WTC11 (cell line): ENCODE measurements at places on chromosomes 13 and 19. TPM values are rescaled to one million over a fixed set of nuclear protein-coding genes. Genes with fewer than 3 reads are reported as not detected.

Gene ZNF69
- 24.5 to 28.7 TPM (median 24.6 TPM) in 3 replicates for total RNA-seq

Gene APOE
- total RNA-seq = 815 to 837 TPM (median 824 TPM) in 3 replicates

Gene SYCN
- total RNA-seq = 0.37 to 1.1 TPM (median 0.77 TPM) in 3 replicates

Gene CNN1
- 16.0 to 18.0 TPM (median 17.4 TPM) in 3 replicates for total RNA-seq

Gene CRB3
- total RNA-seq = 29.9 to 36.5 TPM (median 32.2 TPM) in 3 replicates

Gene OR10H1
- not detected in 3 replicates for total RNA-seq

Gene SIGLEC14
- not detected in 3 replicates for total RNA-seq

Gene ZNF443
- total RNA-seq = 7.0 to 8.0 TPM (median 7.1 TPM) in 3 replicates

Gene TEKTIP1
- total RNA-seq = 3.3 to 6.3 TPM (median 4.7 TPM) in 3 replicates

Gene MTUS2
- 0.18 to 0.25 TPM (median 0.22 TPM) in 3 replicates for total RNA-seq

Gene ZNF506
- total RNA-seq = 15.7 to 20.8 TPM (median 17.9 TPM) in 3 replicates

Gene CNN2
- 387 to 391 TPM (median 390 TPM) in 3 replicates for total RNA-seq

Gene TMEM86B
- total RNA-seq = 3.5 to 4.2 TPM (median 4.1 TPM) in 3 replicates

Gene SEMA6B
- 45.1 to 52.1 TPM (median 49.1 TPM) in 3 replicates for total RNA-seq

Gene NLRP11
- not detected in 3 replicates for total RNA-seq

Gene CLC
- total RNA-seq = not detected in 3 replicates

Gene FGF9
- total RNA-seq = 0.25 to 0.27 TPM (median 0.26 TPM) in 3 replicates

Gene DLL3
- total RNA-seq = 16.4 to 23.9 TPM (median 21.6 TPM) in 3 replicates

Gene CKM
- total RNA-seq = not detected in 3 replicates

Gene FLT3LG
- total RNA-seq = 2.9 to 5.3 TPM (median 3.6 TPM) in 3 replicates

Gene USPL1
- 14.3 to 15.9 TPM (median 15.4 TPM) in 3 replicates for total RNA-seq

Gene SLAIN1
- 29.7 to 33.1 TPM (median 32.0 TPM) in 3 replicates for total RNA-seq

Gene SMIM24
- total RNA-seq = 2.8 to 9.9 TPM (median 7.4 TPM) in 3 replicates

Gene UNC13A
- 40.7 to 42.9 TPM (median 41.1 TPM) in 3 replicates for total RNA-seq

Gene COMP
- total RNA-seq = 0.13 to 0.18 TPM (median 0.16 TPM) in 3 replicates

Gene ZNF729
- not detected in 3 replicates for total RNA-seq

Gene ZNF554
- total RNA-seq = 5.7 to 6.2 TPM (median 6.1 TPM) in 3 replicates

Gene N4BP2L1
- 3.8 to 5.3 TPM (median 3.8 TPM) in 3 replicates for total RNA-seq

Gene FFAR2
- not detected in 3 replicates for total RNA-seq

Gene MBOAT7
- total RNA-seq = 109 to 126 TPM (median 113 TPM) in 3 replicates

Gene CYP4F8
- total RNA-seq = not detected in 3 replicates

Gene CLDN10
- total RNA-seq = 24.7 to 29.6 TPM (median 29.5 TPM) in 3 replicates

Gene CERS1
- total RNA-seq = 14.7 to 24.5 TPM (median 22.6 TPM) in 3 replicates

Gene CKAP2
- 53.0 to 59.0 TPM (median 56.0 TPM) in 3 replicates for total RNA-seq

Gene KLK12
- total RNA-seq = not detected in 3 replicates

Gene PRR19
- total RNA-seq = 3.6 to 5.0 TPM (median 3.7 TPM) in 3 replicates

Gene SHISA7
- total RNA-seq = 0.79 to 0.94 TPM (median 0.87 TPM) in 3 replicates

Gene NCLN
- 99.9 to 113 TPM (median 105 TPM) in 3 replicates for total RNA-seq

Gene MBD3L3
- not detected in 3 replicates for total RNA-seq

Gene CRTC1
- 12.3 to 17.0 TPM (median 16.3 TPM) in 3 replicates for total RNA-seq

Gene NMRK2
- 50.4 to 61.9 TPM (median 51.1 TPM) in 3 replicates for total RNA-seq

Gene CDC42EP5
- total RNA-seq = 11.5 to 19.8 TPM (median 18.3 TPM) in 3 replicates

Gene THSD8
- total RNA-seq = 30.1 to 50.2 TPM (median 47.0 TPM) in 3 replicates

Gene ZNF432
- total RNA-seq = 8.4 to 10.3 TPM (median 8.9 TPM) in 3 replicates

Gene PALM3
- total RNA-seq = 25.9 to 31.1 TPM (median 28.6 TPM) in 3 replicates

Gene PRTN3
- total RNA-seq = 0.53 to 0.82 TPM (median 0.61 TPM) in 3 replicates

Gene ETV2
- 1.4 to 1.9 TPM (median 1.7 TPM) in 3 replicates for total RNA-seq

Gene DACT3
- total RNA-seq = 1.8 to 1.9 TPM (median 1.8 TPM) in 3 replicates

Gene C2CD4C
- total RNA-seq = 6.6 to 9.8 TPM (median 7.9 TPM) in 3 replicates

Gene SGCG
- total RNA-seq = not detected in 3 replicates

Gene MEDAG
- 1.9 to 2.4 TPM (median 2.1 TPM) in 3 replicates for total RNA-seq

Gene UHRF1
- 37.9 to 42.5 TPM (median 38.1 TPM) in 3 replicates for total RNA-seq

Gene ANGPTL4
- total RNA-seq = 1.0 to 2.7 TPM (median 2.2 TPM) in 3 replicates

Gene KLK5
- 0.66 to 1.0 TPM (median 0.69 TPM) in 3 replicates for total RNA-seq

Gene ZSCAN4
- total RNA-seq = 0.09 to 0.13 TPM in 2 of 3 replicates, not detected in the other

Gene UBE2M
- total RNA-seq = 93.7 to 105 TPM (median 97.1 TPM) in 3 replicates
